ENCODE measurements at places on chromosomes 4 and X.

GRCh38 chrX:29662759-29663503 lies 552.4 kb upstream of the MAGEB2 start:
- peak; percentile 83 for DNase-seq

DNA sequence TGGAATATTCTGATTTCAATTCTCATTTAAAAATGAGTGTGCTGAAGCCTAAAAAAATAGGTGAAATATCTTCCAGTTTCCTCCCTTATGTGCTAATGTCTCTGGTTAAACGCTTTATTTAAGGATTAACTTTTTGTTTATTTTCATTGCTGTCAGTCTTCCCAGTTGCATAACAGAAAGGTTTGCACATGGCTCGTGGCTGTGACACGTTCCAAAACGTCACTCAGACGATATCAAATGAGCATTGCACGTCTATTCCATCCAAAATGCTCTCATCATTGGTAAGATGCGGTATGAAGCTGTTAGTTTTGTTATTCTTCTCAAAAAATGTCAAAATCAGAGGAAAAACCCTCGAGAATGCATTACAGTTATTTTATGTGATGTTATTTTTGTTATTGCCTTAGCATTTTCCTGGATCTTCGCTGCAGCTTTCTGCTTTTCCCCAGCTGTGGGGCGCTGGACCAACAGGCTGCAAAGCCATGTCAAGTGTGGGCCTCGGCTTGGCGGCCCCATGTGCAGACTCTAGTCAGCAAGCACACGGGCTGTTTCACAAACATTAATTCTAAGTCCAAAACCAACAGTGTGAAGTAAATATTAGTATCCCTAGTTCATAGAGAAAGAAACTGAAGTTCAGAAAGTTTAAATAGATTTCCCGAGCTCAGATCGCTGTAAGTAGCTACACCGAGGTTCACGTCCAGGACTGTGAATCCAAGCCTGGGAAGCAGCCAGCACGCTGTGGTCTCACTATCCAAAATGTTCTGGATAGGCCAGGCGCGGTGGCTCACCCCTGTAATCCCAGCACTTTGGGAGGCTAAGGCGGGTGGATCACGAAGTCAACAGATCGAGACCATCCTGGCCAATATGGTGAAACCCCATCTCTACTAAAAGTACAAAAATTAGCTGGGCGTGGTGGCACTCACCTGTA lies 793.4 kb upstream of the FRG1 start:
- DNase-seq = no peak

DNA sequence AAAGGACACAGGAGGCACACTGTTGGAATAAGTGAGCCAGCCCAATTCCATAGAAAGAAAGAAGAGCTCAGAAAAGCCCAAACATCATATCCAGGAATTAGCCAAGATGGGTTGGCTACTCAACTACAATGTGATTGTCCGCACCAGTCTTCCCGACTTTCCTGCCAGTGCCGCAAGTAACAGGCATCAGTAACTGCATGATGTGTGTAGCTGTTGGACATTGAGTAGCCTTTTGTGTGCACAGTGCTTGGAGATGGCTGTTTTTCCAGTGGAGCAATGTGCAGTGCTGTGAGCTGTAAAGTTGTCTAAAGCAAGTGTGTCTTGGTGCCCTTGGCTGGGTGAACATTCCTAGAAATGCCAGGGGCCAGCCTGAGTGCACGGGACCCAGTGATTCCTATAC lies 29.2 kb upstream of the FAM193A start:
- no peak for DNase-seq

DNA sequence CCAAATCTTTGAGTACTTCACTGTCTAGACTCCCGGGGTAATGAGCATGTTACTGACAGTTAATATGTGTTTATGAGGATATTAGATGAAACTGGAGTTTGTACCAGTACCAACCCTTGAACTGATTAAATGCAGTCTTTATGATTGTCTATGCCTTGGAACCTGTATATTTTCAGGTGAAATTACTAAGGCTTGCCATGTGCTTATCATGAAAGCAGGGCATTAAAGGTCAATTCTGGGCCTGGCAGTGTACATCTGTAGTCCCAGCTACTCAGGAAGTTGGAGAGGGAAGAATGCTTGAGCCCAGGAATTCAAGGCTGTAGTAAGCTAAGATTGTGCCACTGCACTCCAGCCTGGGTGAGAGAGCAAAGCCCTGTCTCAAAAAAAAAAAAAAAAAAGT lies 27.6 kb downstream of the PHEX start:
- no peak for DNase-seq

DNA sequence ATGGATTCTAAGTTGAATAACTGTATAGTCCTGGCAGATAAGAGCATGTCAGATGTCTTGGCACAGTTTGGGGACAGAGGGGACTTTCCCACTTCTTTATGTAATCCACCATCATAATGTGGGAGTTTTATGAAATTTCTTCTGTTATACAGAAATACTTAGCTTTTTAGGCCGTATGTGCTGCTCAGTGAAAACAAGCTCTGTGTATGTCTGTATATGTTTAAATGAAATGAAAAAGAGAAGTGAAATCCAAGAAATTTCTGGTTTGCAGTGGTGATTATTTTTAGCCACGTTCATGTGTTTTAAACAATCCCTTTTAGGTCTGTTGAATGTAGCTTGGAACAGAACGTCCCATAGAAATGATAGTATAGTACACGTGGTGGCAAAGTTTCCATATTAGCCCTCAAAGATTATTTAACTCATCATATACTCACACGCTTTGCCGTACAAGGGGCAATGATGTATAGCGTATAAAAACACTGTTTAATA lies 41.0 kb downstream of the GAB1 start:
- DNase-seq = no peak

DNA sequence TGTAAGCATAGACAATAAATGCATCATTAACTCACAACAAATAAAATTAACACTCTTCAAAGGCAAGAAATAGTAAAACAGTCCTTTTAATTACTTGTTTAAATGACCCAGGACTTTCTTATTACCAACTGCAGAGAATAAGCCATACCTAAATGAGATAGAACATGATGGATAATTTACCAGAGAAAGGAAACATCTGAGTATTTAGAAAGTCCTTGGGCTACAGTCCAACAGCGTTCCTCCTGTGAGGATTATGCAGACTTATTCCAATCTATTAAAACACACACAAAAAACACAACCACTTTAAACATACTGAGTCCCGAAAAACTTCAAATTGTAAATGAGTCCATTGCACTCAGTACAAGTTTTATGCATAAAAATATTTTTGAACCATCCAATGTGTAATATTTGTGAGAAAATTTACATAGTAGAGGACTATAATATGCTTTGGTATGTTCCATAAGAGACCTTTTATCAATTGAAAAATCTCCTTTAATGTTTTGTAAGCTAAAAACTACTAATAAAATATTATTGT lies 129.2 kb downstream of the NR3C2 start:
- no peak for DNase-seq

All from astrocyte of the cerebellum (primary cell).